Tibial nerve (tissue), 4 donors: ENCODE measurements at places on chromosomes 3 and 15. TPM values are rescaled to one million over a fixed set of nuclear protein-coding genes. Genes with fewer than 3 reads are reported as not detected.

The GPR160 gene
- total RNA-seq: 1.7 TPM

The DPPA2 gene
- total RNA-seq: not detected

The BTLA gene
- total RNA-seq: 0.98 TPM

The ROPN1 gene
- total RNA-seq: not detected

The WWTR1 gene
- total RNA-seq: 99.6 TPM

The PPP1R14D gene
- not detected for total RNA-seq

The CDCP1 gene
- 1.5 TPM for total RNA-seq

The CILP gene
- 209 TPM for total RNA-seq

The C2CD4A gene
- total RNA-seq: not detected

The PRSS50 gene
- total RNA-seq: not detected

The TIGIT gene
- 0.42 TPM for total RNA-seq

The GP9 gene
- not detected for total RNA-seq

The KCNAB1 gene
- total RNA-seq: 7.1 TPM

DNA sequence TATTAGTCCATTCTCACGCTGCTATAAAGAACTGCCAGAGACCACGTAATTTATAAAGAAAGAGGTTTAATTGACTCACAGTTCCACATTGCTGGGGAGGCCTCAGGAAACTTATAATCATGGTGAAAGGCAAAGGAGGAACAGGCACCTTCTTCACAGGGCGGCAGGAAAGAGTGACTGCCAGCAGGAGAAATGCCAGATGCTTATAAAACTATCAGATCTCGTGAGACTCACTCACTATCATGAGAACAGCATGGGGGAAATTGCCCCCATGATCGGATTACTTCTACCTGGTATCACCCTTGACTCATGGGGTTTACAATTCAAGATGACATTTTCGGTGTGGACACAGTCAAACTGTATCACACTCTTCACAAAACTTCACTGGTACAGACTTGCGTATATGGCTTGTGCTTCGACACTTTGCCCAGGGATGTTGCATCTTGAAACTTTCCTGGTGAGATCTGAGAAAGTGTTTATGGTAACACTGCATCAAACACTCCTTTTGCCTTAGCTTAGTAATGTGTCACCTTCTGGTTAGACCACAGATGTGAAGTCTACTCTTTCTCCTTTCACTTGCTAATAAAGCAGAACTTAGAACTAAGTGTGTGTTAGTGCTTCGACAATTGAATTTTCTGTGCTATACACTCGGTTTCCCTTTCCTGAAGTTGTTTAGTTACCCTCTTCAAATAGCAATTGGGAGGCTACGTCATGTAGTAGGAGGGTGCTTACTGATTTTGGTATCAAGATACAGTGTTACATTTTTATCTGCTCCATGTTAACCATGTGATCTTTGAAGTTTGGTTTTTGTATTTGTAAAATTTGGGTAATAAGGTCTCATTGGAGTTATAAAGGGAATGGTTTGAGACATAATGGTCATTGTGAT is 185.7 kb downstream of the LPP start:
- no peak for DNase-seq

GRCh38 chr3:149506540-149506939 is 32.0 kb downstream of the TM4SF4 start:
- no peak for DNase-seq

GRCh38 chr3:140199743-140200142 is 264.8 kb downstream of the CLSTN2 start:
- DNase-seq: no peak

- DNase-seq: no peak
These were observed 25.8 kb upstream of the ANXA2 start for GRCh38 chr15:60423537-60423936.

- no peak for DNase-seq
These were observed 404.1 kb upstream of the ATP11B start for GRCh38 chr3:182389071-182389815.

- DNase-seq: no peak
These were observed 6.3 kb downstream of the CDIN1 start for GRCh38 chr15:36585774-36586173.

- no peak for DNase-seq
These were observed 288.9 kb upstream of the C2CD4B start for GRCh38 chr15:62453981-62454380.

DNA sequence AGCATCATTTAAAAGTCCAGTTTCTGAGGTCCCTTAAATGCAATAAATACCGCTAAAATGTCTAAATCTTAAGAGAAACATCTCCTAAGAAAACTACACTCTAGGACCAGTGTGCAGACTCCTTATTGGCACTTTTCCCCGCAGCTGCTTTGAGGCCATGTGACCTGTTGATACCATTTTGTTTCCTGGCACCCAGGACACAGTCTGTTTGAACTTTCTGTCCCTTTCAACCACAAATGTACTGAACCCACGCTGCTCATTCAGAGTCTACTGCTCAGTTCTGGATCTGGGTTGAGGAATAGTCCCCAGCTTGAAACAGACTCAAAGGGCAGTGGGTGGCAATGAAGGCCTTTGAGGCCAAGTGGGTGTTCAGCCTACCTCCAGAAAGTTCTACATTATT is 17.1 kb downstream of the LDHAL6B start:
- DNase-seq: no peak

- DNase-seq: no peak
These were observed 807 bp upstream of the INAFM2 start for GRCh38 chr15:40322531-40323238.

- DNase-seq: no peak
These were observed 6.7 kb downstream of the NBEAL2 start for GRCh38 chr3:46986055-46986730.

GRCh38 chr15:85780225-85780985 is 14.3 kb downstream of the KLHL25 start:
- DNase-seq: no peak

GRCh38 chr3:175267561-175267960 is 408.4 kb downstream of the NAALADL2 start:
- DNase-seq: no peak

- no peak for DNase-seq
These were observed 70.5 kb upstream of the CCDC39 start for GRCh38 chr3:180749796-180750195.

- no peak for DNase-seq
These were observed 40.5 kb downstream of the RAB11A start for GRCh38 chr15:65909831-65910230.

GRCh38 chr15:63576441-63576840 is 20.7 kb upstream of the FBXL22 start:
- DNase-seq: no peak

GRCh38 chr15:77538027-77538451 is 94.7 kb downstream of the LINGO1 start:
- DNase-seq: peak; percentile 45

GRCh38 chr3:58874795-58875194 is 175.0 kb downstream of the CFAP20DC start:
- DNase-seq: no peak

- no peak for DNase-seq
These were observed 107.8 kb downstream of the ZIC4 start for GRCh38 chr3:147298511-147298982.

DNA sequence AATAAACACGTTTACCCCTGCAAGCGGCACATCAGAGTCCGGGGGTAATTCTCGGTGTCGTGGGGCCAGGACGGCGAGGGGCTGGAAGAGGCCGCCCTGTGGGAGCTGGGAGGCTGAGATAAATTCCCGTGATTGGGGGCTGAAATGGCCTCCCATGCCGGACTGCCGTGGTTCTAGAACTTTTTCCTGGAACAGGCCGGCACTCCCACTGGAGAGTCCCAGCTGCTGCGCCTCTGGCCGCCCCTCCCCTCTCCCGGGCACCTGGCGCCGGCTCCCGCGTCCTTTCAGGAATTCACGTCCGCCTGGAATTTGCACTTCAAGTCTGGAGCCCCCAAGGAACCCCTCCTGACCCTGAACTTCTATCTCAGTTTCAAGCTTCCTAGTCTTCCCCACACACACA is 10.8 kb upstream of the LRRC2 start:
- no peak for DNase-seq

DNA sequence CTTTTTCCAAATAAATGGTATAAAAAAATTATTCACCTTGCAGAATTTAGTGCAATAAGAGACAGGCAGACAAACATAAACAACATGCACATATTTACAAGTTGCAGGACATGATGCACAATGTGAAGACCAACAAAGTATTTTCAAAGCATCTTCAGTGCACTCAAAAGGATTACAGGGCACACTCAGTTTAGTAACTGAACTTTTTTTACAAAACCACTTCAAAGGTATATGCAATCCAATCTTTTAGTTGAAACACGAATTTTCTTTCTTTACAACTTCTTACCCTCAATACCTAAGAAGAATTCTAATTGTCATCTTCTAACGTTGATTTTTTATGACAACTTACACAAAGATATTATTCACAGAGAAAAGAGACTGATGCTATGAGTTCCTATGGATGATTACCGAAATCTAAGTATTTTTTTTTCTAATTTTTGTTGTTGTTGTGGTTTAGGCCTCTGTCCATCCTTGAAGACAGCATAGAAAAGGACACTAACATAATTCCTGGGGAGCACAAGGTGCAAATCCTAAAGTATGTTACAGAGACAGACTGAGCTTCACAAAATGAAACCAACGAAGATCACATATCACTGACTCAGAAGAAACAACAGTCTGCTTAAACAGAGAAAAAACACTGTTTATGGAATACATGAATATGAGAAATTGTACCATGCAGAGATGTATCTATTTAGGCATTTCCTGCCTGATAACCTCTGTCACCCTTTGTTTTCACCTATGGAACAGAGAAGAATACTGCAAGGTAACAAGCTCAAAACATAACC is 50.3 kb downstream of the ZMAT3 start:
- no peak for DNase-seq

DNA sequence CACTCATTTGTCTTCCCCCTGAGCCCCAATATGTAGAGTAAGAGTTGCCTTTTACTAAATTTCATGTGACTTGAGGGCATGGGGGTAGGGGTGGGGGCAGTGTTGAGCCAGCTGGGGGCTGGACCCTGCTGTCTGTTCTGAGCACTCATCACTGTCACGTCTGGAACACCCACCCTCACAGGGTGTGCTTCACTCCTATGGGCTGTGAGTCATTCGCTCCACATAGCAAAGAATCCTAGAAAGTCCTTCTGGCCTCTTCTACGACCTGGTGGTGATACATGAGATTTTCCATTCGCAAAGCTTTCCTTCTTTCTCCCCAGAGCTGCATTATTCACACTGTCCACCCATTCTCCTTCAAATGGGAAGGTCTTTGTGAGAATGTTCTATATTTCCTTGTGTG is 43.6 kb upstream of the MGLL start:
- no peak for DNase-seq
